Uterus (tissue), 4 donors: ENCODE measurements at places on chromosomes 3 and 15. TPM values are rescaled to one million over a fixed set of nuclear protein-coding genes. Genes with fewer than 3 reads are reported as not detected.

DNA sequence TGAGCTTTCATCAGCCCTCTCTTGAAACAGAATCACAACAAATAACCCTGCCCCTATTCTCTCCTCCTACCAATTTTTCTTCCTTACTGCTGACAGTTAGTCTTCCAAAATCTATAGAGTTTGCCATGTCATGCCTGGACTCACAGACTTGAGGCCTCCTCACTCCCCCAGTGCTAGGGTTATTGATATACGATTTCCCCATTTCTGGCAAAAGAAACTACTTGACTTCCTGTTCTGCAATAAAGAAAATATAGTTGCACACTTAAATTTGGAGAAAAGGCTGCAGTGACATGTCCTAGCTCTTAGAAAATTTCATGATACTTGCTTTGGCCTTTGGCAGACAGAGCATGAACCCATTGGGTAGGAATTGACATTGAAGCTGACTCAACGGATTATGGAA, 75.9 kb downstream of the CYP19A1 start:
- no peaks in the 10 kb centered on the region for H3K4me1 ChIP-seq
- no peaks in the 10 kb centered on the region for H3K27me3 ChIP-seq
- no peak overlapping the region for H3K27ac ChIP-seq
- DNase-seq: no peak
- no peaks in the 10 kb centered on the region for H3K36me3 ChIP-seq

DNA sequence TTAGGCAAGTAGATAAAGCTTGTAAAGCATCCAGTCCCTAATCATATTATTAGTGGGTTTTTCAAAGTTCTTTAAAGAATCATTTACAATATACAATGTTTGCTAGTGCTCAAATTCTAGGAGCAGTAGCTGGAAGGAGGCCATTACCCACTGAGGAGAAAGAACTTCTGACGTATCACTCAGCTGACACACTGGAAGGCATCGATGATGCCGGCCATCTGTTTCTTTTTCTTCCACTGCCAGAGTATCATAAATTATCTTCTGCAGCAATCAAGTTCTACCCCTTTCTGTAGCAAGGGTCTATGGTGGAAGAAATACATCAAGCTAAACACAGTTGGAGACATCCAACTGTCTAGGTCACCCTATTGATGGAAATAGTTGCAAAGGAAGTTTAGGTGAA, 243.2 kb upstream of the LRRN1 start:
- H3K27ac ChIP-seq: no peak overlapping the region
- no peaks in the 10 kb centered on the region for H3K27me3 ChIP-seq
- H3K4me3 ChIP-seq: no peak overlapping the region
- H3K4me1 ChIP-seq: no peaks in the 10 kb centered on the region
- no peak for DNase-seq

- no peaks in the 10 kb centered on the region for H3K36me3 ChIP-seq
- DNase-seq: no peak
- no peaks in the 10 kb centered on the region for H3K4me1 ChIP-seq
- no peak overlapping the region for H3K4me3 ChIP-seq
Measured at GRCh38 chr3:105222568-105223093, 144.1 kb upstream of the ALCAM start.

DNA sequence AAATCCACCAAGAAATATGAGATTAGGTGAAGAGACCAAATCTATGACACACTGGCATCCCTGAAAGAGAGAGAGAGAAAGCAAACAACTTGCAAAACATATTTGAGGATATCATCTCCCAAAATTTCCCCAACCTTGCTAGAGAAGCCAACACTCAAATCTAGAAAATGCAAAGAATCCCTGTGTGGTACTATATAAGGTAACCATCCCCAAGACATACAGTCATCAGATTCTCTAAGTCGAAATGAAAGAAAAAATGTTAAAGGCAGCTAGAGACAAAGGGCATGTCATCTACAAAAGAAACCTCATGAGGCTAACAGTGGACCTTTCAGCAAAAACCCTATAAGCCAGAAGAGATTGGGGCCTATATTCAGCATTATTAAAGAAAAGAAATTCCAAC, 622.1 kb upstream of the LMCD1 start:
- no peak for DNase-seq
- no peaks in the 10 kb centered on the region for H3K27me3 ChIP-seq
- H3K4me1 ChIP-seq: no peaks in the 10 kb centered on the region
- no peak overlapping the region for H3K27ac ChIP-seq
- no peak overlapping the region for H3K4me3 ChIP-seq

The PLSCR2 gene
- not detected for total RNA-seq

- no peak for DNase-seq
- H3K4me1 ChIP-seq: peaks cover 5% of the 10 kb centered on the region
- H3K36me3 ChIP-seq: no peaks in the 10 kb centered on the region
- H3K27ac ChIP-seq: no peak overlapping the region
- H3K27me3 ChIP-seq: no peaks in the 10 kb centered on the region
Measured at GRCh38 chr15:77974416-77975331, 102.8 kb downstream of the TBC1D2B start.
